ENCODE measurements at places on chromosomes 1 and 21.

DNA sequence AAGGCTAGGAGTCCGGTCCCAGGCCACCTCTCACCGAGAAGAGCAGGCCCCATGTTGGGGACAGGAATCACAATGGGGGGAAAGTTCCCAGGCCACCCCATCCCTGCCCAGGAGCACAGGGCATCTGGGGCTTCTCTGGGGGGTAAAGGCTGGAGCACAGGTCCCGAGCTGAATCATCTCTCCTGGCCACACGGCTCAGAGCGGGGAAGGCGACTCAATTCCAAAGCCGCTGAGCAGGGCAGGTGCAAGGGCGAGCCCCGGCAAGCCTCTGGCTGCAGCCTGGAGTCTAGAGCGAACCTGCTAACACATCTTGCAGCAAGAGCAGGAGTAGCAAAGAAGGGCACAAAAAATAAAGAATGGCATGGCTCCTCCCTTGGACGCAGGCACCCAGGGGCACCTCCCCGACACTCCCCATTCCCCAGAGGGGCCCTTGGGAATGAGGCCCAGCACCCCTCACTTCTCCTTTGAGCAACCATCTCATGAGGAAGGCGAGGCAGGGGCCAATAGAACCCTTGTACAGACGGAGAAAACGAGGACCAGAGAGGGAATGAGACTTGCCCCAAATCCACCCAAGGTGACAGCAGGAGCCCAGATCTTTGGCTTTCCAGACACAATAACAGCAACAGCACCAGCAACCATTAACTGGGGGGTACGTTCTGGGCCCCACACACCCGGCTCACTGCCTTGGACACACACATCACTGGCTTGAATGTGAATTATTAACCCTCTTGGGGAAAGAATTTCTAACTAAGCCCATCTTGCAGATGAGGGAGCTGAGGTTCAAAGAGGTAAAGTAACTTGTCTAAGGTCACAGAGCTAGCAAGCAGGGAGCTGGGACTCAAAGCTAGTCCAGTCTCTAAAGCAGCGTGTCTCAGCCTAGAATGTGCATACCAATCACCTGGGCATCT lies 20.7 kb upstream of the ALDH4A1 start:
- no peak for DNase-seq

GRCh38 chr1:53705446-53706096 lies 33.4 kb downstream of the GLIS1 start:
- no peak for DNase-seq

GRCh38 chr1:9721606-9722377 lies 70.3 kb downstream of the PIK3CD start:
- no peak for DNase-seq

DNA sequence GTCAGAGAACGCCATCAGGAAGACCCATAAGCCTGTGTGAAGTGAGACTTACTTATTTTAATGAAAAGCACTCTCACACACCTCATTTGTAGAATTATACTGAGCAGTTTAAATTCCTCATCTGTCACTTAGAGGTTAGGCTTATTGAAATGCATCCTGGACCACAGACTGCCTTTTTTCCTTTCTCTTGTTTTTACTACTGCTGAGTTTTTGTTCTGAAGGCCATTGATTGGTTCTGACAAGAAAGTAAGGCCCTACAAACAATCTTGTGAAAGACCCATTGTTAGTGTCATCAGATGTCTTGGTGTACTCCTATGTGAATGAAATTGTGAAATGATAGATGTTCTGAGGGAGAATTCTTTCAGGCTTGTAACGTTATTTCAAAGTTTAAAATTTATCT lies 1343.3 kb upstream of the ADGRL2 start:
- DNase-seq = no peak
